ENCODE measurements at places on chromosomes 12 and 14.

- DNase-seq, result peak; percentile 31
Observed at GRCh38 chr14:64387232-64387781, 846 bp upstream of the MTHFD1 start.

GRCh38 chr14:77950371-77951063 is 150.6 kb downstream of the ADCK1 start:
- no peak for DNase-seq

GRCh38 chr12:93127582-93128331 is 198.7 kb upstream of the EEA1 start:
- DNase-seq, result no peak

DNA sequence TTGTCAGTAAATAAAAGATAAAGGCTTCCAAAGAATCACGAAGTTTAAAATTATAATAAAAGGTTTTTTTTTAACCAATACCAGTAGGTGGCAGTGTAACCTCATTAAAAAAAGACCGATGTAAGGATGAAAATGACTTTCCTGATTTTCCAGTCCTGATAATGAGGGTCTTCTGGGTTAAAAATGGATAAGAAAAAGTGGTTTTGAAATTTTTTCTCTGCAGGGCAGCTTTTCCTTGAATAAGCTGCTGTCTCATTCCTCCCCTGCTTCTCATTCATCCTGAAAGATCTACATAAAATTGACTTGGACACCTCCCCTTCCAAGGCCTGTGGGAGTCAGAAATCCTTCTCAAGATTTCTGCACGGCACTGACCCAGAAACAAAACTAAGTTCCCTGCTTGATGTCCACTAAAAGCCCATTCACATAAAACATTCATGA is 58.9 kb upstream of the FBXO33 start:
- DNase-seq, result peak; percentile 27

GRCh38 chr12:48894271-48894670 is 28.6 kb upstream of the RND1 start:
- DNase-seq, result no peak

DNA sequence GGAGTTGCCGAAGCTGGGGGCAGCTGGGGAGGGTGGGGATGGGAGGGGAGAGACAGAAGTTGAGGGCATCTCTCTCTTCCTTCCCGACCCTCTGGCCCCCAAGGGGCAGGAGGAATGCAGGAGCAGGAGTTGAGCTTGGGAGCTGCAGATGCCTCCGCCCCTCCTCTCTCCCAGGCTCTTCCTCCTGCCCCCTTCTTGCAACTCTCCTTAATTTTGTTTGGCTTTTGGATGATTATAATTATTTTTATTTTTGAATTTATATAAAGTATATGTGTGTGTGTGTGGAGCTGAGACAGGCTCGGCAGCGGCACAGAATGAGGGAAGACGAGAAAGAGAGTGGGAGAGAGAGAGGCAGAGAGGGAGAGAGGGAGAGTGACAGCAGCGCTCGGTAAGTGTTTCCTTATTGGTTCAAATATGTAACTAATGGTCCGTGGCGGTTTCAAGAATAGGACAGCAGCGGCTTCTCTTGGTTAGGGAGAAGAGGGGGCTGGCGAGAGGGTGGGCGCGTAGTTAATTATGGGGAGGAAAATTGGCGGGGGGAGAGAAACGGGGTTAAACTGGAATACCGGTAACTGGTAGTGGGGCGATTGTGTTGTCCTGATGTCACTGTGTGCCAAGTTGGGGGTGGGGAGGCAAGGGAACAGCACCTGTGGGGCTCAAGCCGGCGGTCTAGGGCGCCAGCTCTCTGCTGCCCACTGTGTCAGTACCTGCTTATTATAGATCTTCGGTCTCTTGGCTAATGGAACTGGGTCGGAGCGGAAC is 8.4 kb downstream of the HOXC8 start:
- DNase-seq, result no peak

DNA sequence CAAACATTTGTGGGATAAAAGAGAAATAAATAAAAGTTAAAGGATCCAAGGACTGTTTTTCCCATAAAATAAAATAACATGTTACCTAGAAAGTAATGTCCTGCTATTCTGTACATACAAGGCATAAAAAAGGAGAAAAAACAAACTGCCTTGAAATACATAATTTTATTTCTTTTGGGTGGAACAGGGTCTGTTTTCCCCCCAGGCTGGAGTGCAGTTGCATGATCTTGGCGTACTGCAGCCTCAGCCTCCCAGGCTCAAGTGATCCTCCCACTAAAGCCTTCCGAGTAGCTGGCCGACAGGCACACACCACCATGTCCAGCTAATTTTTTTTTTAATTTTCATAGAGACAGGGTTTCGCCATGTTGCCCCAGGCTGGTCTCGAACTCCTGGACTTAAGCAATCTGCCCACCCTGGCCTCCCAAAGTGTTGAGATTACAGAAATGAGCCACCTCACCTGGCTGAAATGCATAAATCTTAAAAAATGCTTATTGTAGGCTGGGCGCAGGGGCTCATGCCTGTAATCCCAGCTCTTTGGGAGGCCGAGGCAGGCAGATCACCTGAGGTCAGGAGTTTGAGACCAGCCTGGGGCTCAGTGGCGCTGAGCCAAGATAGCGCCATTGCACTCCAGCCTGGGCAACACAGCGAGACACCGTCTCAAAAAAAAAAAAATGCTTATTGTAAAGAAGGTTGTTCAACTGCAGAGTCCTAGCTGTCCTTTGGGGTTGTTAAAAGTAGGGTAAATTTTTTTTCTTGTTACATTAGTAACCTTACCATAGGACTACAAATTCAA is 4.1 kb upstream of the TUBA1C start:
- no peak for DNase-seq

GRCh38 chr12:39912211-39912980 is 193.5 kb downstream of the SLC2A13 start:
- DNase-seq, result no peak

DNA sequence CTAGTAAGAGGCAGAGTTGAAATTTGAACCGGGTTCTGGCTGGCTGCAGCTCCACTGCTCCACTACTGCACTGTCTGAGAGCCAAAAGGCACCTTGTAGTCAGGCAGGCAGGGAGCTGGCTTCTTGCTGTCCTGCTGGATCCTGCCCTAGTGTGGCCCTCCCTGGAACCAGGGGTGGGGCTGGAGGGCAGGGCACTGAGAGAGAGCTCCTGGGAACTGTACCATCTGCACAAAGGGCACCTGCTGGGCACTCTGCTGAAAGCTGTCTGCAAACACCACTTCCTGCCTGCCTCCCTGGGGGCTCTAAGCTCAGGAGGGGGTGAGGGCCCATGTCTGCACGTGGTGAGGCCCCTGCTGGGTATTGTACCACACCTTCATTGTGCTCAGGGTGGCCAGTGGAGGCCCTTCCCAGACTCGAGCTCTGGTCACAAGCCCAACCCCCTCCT is 19.0 kb upstream of the TCL1B start:
- no peak for DNase-seq

- DNase-seq, result no peak
Observed at GRCh38 chr14:29042551-29042950, 276.0 kb downstream of the FOXG1 start.

- peak; percentile 29 for DNase-seq
Observed at GRCh38 chr12:46676396-46676795, 149.4 kb downstream of the SLC38A4 start.

DNA sequence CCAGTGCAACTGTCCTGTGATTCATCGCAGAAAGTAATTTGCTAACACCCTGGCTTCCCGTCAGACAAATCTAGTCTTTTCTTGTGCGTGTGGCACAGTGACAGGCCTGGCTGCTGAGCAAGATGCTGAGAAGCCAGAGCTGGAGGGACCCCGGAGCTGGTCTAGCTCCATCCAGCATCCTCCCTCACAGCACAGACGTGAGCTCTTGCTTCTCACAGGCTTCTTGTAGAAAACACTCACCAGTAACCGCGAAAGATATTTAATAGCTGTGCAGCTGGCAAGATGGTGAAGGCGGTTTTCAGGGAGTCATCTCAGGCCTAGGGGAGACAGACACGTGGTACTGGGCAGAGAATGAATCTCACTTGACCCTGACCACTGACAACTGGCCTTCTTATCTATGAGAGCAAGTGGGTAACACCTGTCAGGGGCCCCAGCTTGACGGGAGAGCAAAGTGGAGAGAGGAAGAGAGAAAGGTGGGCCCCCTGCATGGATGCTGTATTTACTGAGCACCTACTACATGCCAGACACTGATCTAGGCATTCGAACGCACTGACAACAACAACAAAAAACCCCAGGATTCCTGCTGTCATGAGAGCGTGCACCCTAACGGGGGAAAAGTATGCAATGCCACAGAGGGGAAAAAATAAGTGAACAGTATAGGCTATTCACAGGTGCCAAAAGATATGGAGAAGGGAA is 63.3 kb downstream of the CCDC88C start:
- DNase-seq, result no peak

DNA sequence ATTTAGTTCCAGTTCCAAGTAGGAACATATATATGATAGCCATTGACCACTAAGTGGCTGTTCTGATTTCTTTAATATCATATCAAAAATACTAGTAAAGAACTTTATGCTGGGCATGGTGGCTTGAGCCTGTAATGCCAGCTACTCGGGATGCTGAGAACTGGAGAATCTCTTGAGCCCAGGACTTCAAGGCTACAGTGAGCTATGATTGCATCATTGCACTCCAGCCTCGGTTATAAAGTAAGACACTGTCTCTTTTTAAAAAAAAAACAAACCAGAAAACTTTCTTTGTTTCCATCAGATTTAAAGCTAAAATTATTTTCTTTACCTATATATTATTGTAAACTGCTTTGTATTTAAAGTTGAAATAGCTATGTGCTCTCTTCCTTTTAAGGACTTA is 127.0 kb downstream of the SCAF11 start:
- DNase-seq, result no peak

GRCh38 chr14:90060312-90060964 is 1.4 kb upstream of the KCNK13 start:
- peak; percentile 71 for DNase-seq

GRCh38 chr14:61064210-61064609 is 83.2 kb downstream of the SLC38A6 start:
- DNase-seq, result no peak

- DNase-seq, result no peak
Observed at GRCh38 chr12:39612250-39612649, 7.4 kb downstream of the ABCD2 start.

DNA sequence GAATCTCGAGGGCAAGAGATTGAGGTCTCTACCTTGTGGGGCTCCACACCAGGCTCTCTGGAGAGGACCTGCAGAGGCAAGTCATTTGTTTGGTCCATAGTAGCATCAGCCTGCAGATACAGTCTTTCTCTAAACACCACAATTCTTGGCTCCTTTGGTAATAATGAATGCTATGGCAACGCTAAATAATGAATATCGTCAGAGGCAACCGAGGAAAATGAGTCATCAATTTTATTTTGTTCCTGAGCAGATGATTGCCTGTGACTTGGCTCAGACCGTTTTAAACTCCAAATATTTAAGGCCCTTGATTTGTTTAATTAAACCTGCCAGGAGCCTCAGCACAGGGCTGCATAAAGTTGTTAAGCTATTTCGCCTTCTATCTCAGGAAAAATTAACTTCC is 924.1 kb upstream of the TMEM132C start:
- DNase-seq, result no peak

DNA sequence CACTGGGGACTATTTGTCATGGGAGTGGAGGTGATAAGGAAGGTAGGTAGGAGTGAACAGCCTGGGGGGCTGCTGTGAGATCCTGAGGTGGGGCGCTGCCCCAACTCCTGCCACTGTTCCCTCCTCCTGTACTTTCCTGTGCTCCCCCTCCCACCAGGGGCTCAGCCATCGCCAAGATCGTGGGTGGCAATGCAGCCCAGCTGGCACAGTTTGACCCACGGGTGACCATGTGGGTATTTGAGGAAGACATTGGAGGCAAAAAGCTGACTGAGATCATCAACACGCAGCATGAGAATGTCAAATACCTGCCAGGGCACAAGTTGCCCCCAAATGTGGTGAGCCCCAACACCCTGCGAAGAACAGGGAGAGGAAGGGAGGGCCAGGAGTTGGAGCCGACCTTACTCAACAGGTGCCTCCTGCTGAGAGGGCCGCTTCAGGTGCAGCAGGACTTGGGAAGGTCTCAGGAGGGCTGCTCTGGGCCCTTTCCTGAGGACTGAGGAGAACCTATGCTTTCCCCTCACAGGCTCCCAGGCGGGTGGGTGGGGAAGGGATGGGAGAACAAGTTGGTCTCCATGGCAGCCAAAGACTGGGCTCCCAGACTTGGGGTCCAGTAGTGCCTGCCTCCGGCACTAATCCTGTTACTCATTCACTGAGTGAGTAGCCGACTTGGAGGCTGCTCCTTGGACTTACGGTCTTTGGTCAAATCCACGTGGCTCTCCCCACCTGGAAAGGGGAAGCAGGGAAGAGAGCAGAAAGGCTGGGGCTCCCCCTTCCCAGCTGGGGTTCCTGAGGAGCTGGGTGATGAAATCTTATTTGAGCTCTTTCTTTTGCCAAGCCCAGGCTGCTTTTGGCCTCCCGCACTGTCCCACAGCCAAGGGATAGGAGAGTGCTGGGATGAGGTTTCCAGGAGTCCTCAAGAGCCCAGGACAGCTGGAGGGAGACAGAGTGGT is 884 bp downstream of the GPD1 start:
- DNase-seq, result no peak

DNA sequence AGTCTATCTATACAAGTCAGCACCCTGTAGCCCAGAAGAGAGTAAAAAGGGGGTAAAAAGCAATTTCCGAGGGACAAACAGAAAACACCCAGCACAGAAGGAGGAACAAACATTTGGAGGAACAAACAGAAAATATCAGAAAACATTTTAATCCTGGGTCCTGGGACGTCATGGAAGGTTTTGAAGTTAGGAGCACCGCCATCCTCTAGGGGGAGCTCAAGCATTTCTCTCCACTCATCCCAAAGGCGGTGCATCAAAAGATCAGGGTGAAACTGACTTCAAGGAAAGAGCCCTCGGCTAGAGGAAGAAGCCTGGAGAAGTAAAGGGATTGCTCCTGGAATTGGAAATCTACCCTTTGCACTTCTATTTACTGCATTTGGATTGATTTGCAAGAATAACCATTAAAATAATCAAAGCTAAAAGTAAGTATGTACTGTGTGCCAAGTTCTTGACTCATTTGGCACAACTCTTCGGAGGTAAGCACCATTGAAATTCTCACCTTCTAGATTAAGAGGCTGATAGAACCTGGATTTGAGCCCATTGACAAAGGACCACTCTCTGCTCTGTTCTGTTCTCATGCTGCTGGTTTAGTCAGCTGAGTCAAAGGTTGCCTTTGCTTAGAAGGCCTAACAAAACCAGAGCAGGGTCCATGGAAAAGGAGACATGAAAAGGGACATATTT is 17.2 kb upstream of the POC1B start:
- DNase-seq, result peak; percentile 74

Data from activated CD4-positive, alpha-beta T cell treated with anti-CD3 and anti-CD28 coated beads, Interleukin-10, Interleukin-2, amounts not matched to agents 100 ng/mL and 50 ng/mL, durations not matched to agents 16 hours and 8 hours (primary cell).